Activated naive CD4-positive, alpha-beta T cell (primary cell): ENCODE measurements at places on chromosomes 16 and 17.
A peak's percentile ranks its signal among the peaks of the same experiment; 100 is the strongest.

DNA sequence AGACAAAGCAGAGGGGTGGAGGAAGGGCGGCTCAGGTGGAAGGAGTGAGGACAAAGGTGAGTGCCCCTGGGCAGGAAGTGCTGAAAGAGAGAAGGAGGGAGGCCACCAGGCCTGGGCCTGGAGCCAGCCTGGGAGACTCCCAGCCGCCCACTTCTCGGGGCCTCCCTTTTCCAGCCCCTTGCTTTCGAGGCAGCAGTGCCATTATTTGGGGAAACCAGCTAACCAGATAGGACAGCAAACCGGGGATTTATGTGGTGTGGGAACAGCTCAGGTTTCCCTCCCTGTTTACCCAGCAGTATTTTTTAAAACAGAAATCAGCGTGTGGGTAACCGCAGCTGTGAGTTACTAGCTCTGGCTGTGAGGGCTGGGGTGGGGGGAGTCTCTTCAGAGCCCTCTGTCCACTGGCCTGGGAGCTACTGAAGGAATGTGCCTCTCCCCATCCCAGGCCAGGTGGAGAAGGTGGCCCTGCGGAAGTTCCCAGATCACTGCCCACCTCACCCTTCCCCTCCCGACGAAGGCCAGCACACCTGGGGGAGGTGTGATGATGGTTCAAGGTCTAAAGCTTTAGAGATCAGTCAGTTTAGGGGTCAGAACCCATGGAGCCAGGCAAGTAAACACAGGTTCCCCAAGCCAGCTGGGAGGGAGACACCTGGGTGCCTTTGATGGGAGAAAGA, 8.4 kb upstream of the MEOX1 start:
- no peak for DNase-seq

DNA sequence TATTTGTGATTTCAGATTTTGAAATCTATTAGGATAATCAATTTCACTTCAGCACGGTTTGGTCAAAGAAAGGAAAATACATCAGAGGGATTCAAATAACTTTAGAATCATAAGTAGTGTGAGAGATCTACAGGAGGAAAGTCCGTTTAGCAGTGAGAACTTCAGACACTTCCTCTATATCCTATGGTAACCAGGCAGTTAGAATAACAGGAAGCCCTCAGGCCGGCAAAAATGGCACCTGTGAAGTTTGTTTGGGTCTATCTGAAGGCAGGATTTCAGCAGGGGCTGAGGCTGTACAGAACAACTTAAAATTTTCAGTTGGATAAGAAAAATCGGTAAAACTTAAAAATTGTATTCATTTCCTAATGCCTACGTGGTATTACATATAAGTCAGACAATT, 24.9 kb downstream of the KCNJ16 start:
- DNase-seq = no peak

DNA sequence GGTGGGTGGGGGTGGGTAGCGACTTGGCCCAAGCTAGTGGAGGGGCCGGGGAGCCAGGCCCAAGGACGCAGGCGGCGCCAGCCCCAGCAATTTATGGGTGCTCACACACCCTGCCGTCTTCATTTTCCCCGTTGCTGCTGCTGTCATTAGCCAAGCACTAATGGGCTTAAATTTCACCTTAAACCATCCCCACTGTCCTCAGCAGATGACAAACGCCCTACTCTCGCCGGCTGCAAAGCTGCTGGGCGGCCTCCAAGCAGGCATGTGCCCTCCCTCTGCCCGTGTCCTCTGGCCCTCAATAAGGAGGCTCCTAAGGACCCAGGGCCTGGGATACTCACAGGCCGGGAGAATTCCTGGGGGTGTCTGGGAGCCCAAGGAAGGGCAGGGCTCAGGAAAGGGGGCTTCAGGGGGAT, 66.1 kb downstream of the SREBF1 start:
- DNase-seq = no peak

GRCh38 chr16:84349862-84350684, 18.3 kb upstream of the ATP2C2 start:
- DNase-seq = no peak

DNA sequence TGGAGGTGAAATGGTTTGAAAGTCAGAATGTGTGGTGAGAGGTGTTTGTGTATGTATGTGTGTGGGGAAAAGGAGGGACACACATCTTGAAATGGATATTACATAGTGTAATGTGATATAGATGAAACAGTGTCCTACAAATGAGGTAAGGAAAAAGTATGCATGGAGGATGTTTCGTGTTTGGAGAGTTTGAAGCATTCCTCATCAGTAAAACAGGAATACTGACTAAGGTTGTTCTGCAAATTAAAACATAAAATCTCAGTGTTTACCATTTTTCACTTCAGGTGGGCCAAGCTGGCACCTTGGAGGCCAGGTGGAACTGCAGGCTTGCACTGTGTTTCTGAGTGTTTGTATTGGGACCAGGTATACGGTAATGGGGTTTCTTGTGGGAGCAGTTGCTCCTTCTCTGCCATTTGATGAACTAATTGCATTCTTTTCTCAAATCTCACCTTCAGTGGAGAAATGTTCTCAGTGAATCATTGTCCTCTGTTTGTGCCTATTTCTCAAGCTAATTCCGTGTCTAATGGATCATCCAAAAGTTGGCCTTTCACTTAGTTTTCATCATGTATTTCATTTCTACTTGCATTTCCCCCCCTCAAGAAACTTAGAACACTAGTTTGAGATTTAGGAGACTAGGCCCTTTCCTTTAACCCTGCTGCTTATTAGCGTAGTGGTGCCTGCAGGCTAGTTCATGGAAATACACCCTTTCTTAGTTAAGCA, 8.2 kb upstream of the TBKBP1 start:
- no peak for DNase-seq

GRCh38 chr17:68184816-68185436, 62.9 kb upstream of the AMZ2 start:
- DNase-seq = no peak

- DNase-seq = no peak
Measured at GRCh38 chr17:2542456-2542855, 30.8 kb upstream of the METTL16 start.

DNA sequence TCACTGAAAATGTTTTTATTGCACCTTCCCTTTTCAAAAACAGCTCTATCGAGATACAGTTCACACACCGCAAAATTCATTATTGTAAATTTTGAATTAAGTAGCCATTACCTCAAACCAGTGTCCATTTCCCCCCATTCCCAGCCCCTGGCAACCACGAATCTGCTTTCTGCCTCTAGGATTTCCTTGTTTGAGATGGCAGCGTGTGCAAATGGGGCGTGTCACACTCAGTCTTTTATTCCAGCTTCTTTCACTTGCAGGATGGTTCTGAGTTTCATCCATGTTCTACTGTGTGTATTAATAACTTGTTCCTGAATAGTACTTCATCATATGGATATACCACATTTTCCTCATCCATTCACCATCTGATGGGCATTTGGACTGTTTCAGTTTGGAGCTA, 14.8 kb downstream of the ACSF3 start:
- no peak for DNase-seq

GRCh38 chr17:74471341-74471740, 4.9 kb downstream of the CD300A start:
- no peak for DNase-seq

DNA sequence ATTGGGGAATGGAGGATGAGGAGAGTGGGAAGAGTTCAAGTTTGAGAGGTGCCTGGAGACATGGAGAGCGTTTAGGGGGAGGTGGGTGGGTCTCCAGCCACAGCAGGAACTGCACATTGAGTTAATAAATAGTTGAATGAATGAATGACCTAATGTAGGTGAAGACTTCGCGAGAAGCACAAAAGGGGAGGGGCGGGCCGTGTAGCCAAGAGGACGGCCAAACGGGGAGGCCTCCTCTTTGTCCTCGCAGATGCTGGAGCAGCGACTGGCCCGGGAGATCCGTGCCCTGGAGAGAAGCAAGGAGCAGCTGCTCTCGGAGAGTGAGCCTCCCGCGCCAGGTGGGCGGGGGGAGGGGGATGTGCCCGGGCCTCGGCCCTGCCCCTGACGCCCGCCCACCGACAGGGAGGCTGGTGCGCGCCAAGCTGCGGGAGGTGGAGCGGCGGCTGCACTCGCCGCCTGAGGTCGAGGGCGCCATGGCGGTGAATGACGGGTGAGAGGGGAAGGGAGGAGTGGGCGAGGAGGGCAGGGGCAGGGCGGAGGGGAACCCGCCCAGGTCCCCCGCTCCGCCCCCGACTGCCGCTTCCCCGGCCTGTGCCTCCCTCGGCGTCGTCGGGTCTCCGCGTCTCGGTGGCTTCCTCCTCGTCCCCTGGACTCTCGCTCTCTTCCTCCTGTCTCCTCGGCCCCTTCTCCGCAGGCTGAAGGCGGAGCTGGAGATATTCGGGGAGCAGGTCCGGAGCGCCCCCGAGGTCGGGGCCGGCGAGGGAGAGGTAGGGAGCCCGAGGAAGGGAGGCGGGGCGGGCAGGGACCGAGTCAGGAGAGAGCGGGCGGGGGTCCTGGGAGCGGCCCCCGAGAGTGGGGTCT, 12.9 kb downstream of the SYCE1L start:
- DNase-seq = peak; percentile 36

DNA sequence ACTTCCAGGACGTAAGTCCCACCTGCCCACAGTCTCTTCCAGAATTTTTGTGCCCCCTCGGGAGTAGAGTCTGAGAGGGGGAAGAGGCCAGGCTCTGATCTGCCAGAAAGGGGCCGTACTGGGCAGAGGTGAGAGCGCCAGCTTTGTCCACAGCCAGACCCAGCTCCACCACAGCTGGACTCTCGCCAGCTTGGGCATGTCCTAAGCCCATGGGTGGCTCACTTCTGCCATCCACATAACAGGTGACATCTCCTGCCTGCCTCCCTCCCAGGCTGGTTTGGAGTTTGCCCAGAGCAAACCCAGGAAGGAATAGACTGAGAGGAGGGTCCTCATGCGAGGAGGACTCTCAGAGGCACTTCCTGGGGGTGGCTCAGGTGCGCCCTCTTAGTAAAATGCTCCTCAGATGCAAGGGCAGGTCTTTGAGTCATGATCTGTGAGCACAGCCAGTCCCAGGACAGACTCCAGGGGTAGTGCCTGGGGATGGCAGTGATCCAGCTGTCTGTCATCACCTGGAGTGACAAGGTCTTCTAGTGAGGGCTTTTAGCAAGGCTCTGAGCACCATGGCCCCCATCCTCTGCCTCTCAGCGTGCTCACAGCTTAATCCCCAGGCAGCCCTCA, 89.2 kb downstream of the AMFR start:
- no peak for DNase-seq
